ENCODE measurements at places on chromosomes 4 and X.

DNA sequence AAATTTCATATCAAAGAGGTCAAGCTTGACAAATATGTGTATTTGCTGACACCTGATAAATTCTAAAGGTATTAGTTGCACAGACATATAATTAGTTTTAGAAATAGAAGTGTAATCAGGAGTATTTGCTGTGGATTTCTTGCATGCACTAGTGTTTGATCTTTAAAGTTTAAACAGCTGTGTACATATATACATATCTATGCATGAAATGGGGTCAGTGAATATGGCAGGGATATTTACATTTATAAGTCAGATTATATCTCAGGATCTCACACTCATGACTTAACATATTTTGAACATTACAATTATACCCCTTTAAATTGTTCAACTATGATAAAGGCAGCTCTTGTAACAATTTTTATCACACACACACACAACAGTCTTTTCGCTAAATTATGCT, 547.4 kb upstream of the ACTRT1 start:
- no peak for DNase-seq

DNA sequence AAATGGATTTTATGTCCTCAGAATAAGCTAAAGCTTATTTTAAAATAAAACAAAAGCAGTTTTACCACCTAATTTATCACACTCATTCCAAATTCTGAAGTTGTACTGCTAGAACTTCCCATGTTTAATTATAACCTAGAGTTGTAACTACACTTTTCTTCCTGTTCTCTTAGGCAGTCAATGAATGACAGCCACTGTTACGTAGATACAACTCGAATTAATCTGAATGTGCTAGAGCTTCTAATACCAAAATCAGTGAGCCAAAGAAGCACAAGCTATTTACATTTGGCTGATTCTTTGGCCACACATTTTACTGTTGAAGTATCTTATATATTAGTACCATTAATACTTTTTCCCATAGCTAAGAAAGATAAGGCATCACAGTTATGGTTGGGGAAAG, 99.0 kb upstream of the FTHL17 start:
- no peak for DNase-seq

GRCh38 chr4:38716256-38716655, 52.3 kb downstream of the KLF3 start:
- no peak for DNase-seq

DNA sequence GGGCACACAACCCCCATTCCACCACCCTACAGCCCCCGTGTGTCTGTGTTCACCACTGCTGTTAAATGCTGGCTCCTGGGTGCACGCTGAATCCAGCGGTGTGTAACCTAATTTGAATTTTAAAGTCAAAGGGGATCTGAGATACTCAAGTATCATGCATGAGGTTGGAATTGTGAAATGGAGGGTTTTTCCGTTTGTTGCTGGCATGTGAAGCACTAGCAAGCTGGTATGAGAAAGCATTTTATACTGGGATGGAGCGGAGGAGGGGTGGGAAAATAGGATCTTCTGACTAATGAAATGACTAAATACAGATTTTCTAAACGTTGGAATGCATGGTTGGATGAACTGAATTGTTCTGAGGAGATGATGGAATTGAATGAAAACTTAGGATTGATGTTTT, 36.9 kb upstream of the FAT1 start:
- no peak for DNase-seq

DNA sequence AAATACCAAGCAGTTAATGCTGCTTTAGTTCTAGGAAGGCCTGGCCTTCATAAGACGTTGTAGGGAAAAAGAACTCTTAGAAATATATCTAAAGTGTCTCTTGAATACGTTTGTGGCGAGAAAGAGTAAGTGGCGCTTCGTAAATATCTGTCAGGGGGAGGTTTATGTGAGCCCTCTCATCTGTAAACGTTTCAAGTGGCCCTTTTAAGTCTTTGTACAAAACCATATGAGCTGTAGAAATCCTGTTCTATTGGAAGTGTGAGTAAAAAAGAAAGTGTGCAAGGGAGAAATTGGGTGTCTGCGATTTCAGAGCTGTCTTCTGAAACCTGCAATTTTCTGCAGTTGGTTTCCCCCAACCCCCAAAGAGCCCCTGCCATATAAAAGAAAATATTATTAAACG, 8.6 kb upstream of the INTU start:
- DNase-seq: no peak

DNA sequence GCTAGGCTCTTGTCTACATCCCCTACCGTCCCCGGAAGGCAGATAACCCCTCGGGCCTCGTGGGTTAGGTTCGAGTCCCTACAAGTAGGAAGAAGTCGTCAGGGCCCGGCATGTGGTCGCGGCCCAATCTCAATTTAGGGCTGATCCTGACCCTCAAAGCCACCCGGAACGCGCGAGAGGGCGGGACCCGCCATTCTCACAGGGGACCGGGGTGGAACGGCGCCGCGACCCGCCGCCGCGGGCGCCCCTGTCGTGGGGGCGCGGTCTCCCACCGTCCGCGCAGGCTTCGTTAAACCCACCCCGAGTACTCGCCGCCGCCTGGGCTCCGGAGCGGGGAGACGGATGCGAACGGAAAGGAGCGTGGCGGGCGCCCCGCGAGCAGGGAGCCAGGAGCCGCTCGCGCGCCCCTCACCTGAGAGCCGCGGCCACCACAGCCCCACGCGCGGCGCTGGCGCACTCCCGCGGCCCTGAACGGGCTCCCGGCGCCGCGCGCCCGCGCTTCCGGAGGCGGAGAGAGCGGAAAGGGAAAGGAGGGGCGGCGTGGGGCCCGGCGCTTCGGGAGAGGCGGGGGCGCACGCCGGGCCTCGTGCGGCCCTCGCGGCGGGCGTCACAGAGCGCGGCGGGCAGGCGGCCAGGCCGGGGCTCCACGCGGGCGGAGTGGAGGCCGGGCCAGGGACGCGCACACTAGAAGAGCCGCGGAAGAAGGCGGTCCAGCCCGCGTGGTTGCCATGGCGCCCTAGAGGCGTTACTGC, at the start of gene CFAP97:
Gene CFAP97, minus strand, starts transcription at position 515 of the 752 bp plus-strand sequence. CDS start 12,804 bp downstream, outside the sequence.
- peak; percentile 82 for DNase-seq

DNA sequence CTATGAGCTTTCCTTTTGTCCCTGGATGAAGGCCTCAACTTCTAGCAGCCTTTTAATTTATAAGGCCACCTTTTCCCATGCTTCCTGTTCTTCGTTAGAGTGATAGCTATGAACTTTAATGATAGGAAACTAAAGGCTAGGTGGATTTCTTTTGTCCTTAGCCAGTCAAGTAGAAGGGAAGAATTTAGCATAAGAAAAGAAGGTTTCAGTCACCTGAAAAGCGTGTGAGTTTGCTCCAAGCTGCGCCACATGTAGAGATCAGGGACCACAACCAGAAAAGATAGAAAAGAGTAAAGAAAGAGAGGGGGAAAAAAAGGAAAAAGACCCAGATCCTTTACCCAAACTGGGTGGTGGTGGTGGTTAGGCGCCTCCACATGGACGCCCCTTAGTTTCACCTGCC, 28.6 kb downstream of the LUZP4 start:
- DNase-seq: no peak

DNA sequence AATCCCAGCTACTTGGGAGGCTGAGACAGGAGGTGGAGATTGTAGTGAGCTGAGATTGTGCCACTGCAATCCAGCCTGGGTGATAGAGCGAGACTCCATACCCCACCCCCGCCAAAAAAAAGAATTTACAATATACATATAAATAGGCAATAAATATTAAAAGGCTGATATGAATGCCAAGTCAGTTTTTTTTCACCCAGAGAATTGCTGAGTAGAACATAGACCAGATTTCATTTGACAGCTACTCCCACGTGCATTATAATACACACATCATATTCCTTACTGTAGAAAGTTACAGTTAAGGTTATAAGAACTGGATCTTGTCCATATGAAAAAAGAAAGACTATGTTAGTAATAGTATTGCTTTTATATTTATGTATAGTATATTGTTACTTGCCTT, 18.7 kb upstream of the CCNI start:
- no peak for DNase-seq

DNA sequence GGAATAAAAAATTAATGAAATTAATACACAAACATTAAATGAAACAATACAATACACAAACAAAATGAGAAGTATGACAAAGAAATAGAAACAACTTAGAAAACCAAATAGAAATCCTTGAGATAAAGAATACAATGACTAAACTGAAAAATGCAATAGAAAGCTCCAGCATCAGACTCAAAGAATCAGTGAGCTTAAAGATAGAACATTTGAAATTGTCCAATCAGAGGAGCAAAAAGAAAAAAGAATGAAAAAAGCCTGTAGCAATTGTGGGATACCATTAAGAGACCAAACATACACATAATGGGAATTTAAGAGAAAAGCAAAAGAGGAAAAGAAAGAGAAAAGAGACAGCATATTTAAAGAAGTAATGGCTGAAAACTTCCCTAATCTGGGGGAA, 25.7 kb downstream of the EMCN start:
- no peak for DNase-seq

GRCh38 chrX:1925053-1925481, 310.2 kb downstream of the ASMT start:
- no peak for DNase-seq

GRCh38 chr4:8442596-8443358, 2.2 kb downstream of the TRMT44 start:
- no peak for DNase-seq

DNA sequence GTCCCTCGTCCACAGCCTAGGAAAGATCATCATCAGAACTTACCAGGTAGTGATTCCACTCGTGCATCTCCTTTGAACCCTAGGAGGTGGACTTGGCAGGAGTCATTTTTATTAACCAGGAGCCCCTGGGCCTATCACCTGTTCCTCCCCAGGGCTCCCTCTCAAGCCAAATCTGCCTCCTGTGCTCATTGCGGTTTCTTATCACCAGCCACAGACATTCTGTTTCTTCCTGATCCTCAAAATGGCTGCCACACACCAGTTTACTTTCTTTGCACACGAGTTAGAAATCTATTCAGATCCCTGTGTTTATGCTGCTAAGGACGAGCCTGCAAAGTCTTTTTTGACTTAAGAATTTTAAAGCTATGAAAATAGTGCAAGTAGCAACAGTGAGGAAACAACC, 354.5 kb upstream of the BOD1L1 start:
- no peak for DNase-seq

GRCh38 chr4:126056116-126056650, 741.4 kb downstream of the FAT4 start:
- no peak for DNase-seq

GRCh38 chr4:93814722-93815121, 13.8 kb upstream of the ATOH1 start:
- DNase-seq: no peak

GRCh38 chr4:123397144-123398065, 810 bp downstream of the SPRY1 start:
- peak; percentile 71 for DNase-seq

GRCh38 chr4:38672074-38672396, 8.0 kb downstream of the KLF3 start:
- no peak for DNase-seq

All from type B pancreatic cell (in vitro differentiated cells).